ENCODE measurements at places on chromosomes 2 and 18.

- no peak for DNase-seq
Observed at GRCh38 chr2:200993097-200993496, 29.6 kb upstream of the ORC2 start.

GRCh38 chr2:26429779-26430578, 28.3 kb downstream of the DRC1 start:
- no peak for DNase-seq

DNA sequence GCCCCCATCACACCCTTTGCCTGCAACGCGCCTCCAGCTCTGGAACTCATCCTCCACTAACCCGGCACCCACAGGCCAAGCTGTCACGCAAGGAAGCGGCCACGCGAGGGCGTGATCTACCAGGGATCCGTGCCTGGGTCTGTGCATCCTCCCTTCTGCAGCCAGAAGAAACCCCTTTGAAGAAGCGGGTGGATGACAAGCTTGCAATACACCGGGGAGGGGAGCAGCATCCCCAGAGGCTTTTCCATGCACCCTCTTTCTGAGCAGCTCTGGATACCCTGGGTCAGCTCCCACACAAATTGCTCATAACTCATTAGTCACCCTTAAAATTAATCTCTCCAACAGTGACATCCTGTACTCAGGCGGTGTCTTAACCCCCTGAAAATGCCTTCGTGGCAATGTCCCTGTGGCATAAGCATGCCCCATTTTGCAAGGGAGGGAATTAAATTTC, 47.6 kb downstream of the PDCL3 start:
- peak; percentile 59 for DNase-seq

DNA sequence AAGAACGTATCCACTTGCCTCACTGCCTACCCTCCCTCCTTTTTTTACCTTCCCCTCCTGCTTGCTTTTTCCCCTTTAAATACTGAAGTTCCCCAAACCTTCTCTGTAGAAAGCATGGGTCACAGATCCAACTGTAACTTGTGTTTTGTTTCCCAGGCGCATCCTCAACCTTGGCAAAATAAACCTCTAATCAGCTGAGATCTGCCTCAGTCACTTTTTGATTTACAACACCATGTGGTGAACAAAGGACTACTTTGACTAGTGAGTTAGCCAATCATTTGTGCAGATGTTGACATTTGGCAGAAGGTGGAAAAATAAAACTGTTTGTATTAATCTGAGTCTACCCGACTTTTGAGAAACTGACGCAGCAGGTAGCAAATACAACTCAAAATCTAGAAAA, 23.3 kb upstream of the MCM6 start:
- DNase-seq, result no peak

GRCh38 chr18:24982831-24983230, 369.1 kb downstream of the ZNF521 start:
- DNase-seq, result no peak

- DNase-seq, result no peak
Observed at GRCh38 chr2:8535821-8536685, 145.8 kb upstream of the ID2 start.

- no peak for DNase-seq
Observed at GRCh38 chr18:7775843-7776242, 208.7 kb downstream of the PTPRM start.

- peak; percentile 84 for DNase-seq
Observed at GRCh38 chr18:57437766-57438671, 2.8 kb downstream of the ONECUT2 start.

DNA sequence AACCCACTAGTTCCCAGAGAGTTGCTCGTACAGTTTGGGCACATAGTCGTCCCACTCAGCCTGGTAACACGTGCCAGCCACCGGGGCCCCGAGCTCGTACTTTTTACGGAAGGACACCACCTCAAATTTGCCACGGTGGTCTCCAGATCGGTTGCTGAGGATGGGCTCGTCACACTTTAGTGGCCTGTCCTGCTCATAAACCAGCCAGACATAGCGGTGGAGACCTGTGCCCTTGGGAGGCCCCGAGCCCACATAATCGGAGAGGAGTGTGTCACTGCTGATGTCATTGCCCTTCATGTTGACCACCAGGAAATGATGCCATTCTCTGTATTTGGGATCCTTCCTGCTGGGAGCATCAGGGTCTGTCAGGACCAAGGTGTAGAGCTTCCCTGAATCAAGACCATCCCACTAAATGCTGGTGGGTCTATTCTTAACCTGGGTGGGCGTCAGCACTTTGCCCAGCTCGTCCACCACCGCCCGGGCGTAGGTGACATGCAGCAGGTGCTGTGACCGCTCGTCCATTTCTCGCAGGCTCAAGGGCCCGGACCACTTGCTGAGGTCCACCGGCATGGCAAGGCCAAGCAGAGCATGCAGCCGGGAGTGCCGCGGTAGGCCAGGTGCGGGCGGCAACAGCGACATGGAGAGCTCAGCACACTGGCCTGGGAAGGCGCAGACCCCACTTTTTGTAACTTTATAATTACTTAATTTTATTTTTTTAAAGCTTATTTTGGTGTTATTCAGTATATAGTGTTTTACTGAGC, 12.9 kb downstream of the RETSAT start:
- no peak for DNase-seq

- DNase-seq, result no peak
Observed at GRCh38 chr2:158644139-158644538, 151.0 kb upstream of the DAPL1 start.

GRCh38 chr2:238811293-238811692, 36.6 kb upstream of the TWIST2 start:
- DNase-seq, result no peak

DNA sequence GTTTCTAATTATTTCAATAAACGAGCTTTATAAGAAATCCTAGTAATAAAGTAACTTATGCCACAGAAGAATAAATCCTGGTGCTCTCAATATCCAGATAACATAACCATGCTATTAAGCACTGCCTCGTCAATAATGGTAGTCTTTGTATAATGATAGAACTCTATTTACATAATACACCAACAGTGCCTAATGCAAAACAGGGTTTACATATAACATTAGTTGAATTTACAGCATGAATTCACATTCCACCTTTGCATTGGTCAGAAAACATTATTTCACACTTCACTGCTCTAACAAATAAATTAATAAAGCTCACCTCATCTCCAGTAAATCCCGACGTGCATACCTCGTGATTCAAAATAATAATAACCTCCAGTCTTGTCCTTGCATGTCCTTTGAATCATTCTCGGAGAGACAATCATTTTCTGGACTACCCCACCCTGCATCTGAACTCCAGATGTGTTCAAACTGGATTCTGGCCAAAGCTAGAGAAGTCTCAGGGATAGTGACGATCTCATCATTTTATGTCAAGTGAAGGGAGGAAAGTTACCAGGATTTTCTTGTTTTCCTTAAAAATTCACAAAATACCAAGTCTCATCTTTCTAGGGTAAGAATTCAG, 189.2 kb downstream of the NCKAP5 start:
- DNase-seq, result no peak

GRCh38 chr2:47109007-47109375, 46.1 kb downstream of the STPG4 start:
- no peak for DNase-seq

- DNase-seq, result no peak
Observed at GRCh38 chr2:24435391-24436316, 55.4 kb upstream of the NCOA1 start.

- no peak for DNase-seq
Observed at GRCh38 chr2:120515759-120516678, 170.1 kb downstream of the INHBB start.

DNA sequence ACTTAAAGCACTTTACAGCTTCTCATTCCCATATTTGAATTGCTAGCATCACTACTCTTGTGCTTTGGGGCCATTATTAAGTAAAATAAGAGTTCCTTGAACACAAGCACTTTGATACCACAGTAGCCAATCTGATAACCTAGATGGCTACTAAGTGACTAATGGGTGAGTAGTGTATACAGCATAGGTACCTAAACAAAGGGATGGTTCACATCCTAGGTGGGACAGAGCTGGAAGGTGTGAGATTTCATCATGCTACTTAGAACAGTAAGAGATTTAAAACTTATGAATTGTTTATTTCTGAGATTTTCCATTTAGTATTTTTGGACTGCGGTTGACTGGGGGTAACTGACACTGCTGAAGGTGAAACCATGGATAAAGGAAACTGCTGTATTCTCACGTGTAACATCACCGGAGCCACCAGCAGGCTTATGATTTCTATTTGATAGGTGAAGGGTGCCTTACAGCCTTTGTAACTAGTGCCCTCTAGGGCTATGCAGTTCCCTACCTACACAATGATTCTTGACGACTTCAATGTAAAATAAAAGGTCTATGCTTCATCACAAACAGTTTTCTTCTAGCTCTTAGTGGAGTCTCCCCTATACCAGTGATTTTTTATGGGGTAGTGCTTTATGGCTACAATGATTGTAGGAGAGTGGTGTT, 22.1 kb upstream of the CRIM1 start:
- DNase-seq, result no peak

DNA sequence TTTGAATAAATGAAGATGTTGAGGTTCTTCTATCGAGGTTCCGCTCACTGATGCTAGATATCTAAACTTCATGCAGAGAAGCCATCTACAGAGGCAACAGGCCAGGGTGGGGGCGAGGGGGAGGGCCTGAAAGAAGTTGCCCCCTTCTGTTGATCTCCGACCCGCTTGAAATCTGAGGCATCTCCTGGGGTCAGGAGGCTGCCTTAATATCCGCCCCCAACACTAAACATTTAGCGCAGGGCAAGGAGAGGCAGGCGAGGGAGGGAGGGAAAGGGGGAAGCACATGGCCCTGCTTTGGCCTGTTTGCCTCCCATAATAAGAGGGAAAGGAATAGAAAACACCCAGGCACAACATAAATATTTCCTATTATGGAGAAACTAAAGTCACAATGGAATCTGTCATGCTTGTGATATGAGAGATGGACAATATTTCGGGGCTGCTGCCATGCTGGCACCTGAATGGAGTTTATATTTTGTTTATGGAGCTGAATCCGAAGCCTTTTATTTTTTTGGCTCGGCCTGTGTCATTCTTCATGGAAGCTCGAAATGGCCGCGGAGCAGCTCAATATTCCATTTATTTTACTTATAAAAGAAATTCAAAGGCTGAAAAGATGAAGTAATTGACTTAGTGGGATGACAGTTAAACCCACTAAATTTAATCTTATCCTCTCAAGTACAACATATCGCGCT, 221.1 kb downstream of the INSIG2 start:
- no peak for DNase-seq

GRCh38 chr18:6413579-6414117, 1.1 kb downstream of the L3MBTL4 start:
- DNase-seq, result no peak

- DNase-seq, result no peak
Observed at GRCh38 chr2:151906633-151906998, 78.4 kb upstream of the ARL5A start.

DNA sequence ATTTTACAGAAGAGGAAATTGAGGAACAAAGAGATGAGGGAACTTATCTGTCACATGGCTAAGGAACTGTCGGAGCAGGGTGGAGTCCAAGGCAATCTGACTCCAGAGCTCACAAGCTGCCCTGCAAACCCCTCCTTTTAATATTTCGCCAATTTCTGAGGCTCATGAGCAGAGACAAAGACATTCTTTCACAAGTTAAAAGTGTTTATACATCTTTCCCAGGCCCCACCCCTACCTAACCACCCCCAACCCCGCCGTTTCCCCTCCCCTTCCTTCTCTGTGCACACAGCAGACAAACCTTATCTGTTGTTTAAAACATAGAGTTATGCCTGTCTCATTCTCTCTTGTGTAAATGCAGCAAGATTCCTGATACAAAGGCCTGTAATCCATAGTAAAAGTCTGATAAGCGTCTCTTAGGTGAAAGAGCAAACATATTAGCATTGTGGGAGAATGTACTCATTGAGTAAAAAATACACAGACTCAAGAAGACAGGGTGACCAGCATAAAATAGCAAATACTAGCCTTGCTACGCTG, 44.3 kb downstream of the EPHA4 start:
- no peak for DNase-seq

GRCh38 chr18:54873884-54874255, 45.6 kb downstream of the RAB27B start:
- no peak for DNase-seq

DNA sequence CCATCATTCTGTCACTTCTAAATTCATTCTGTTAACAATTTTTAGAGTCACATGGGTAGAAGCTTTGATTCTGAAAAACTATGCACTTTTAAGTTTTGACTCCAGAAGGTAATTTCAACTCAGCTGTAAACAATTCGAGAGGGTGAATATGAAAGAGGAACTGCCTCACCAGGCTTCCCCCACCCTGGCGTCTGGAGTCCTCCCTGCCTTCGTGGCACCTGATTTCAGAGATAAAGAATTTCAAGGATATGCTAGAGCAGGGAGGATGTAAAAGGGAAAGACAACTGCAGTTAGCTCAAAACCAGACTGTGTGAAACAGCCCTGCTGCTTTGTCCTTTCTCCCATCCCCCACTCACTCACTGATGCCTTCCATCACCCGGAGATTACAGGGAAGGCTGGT, 40.7 kb downstream of the ONECUT2 start:
- no peak for DNase-seq

DNA sequence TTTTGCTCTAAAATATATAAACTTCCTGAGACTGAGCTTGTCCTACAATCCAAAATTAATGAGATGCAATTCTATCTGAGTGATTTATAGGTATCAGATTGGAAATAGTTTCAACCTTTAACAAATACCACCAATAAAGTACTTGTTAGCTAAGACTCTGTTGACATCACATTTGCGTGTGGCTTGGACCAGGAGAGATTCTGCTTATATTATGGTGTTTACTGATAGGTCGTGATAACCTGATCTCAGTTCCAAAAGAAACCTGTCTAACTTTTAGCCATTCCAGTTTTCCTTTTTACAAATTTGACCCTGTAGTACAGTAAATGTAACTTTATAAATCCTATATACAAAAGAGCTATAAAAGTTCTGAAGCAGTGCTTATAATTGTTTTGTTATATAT, 78.4 kb upstream of the ABCA12 start:
- DNase-seq, result no peak

DNA sequence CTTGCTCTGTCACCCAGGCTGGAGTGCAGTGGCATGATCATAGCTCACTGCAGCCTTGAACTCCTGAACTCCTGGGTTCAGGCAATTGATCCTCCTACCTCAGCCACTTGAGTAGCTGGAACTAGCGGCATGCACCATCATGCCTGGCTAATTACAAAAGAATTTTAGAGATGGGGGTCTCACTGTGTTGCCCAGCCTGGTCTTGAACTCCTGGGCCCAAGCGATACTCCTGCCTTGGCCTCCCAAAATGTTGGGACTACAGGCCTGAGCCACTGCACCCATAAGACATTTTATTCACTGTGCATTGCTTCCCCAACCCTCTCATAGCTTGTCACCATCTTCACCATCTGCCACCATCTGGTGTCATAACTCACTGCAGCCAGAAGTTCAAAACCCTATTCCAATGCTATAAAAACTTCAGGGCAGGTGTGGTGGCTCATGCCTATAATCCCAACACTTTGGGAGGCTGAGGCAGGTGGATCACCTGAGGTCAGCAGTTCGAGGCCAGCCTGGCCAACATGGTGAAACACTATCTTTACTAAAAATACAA, 78.7 kb downstream of the NCAPH start:
- DNase-seq, result no peak

GRCh38 chr18:58110398-58110797, 66.4 kb downstream of the NEDD4L start:
- DNase-seq, result no peak

- DNase-seq, result no peak
Observed at GRCh38 chr18:49020129-49020528, 69.4 kb upstream of the SMAD7 start.

GRCh38 chr2:127634066-127634617, 11.8 kb upstream of the GPR17 start:
- no peak for DNase-seq
